ENCODE measurements at places on chromosomes 7 and 10. TPM values are rescaled to one million over a fixed set of nuclear protein-coding genes. Genes with fewer than 3 reads are reported as not detected.

The PDIA4 gene
- 159 TPM for total RNA-seq

GRCh38 chr7:83547526-83547925, 101.4 kb downstream of the SEMA3E start:
- no peak overlapping the region for H3K27ac ChIP-seq
- no peak for DNase-seq
- H3K4me1 ChIP-seq = no peaks in the 10 kb centered on the region
- no peak overlapping the region for H3K4me3 ChIP-seq

- H3K4me3 ChIP-seq = no peak overlapping the region
- H3K27me3 ChIP-seq = no peaks in the 10 kb centered on the region
- H3K4me1 ChIP-seq = no peaks in the 10 kb centered on the region
Observed at GRCh38 chr10:52639652-52640051, 132.9 kb downstream of the MBL2 start.

DNA sequence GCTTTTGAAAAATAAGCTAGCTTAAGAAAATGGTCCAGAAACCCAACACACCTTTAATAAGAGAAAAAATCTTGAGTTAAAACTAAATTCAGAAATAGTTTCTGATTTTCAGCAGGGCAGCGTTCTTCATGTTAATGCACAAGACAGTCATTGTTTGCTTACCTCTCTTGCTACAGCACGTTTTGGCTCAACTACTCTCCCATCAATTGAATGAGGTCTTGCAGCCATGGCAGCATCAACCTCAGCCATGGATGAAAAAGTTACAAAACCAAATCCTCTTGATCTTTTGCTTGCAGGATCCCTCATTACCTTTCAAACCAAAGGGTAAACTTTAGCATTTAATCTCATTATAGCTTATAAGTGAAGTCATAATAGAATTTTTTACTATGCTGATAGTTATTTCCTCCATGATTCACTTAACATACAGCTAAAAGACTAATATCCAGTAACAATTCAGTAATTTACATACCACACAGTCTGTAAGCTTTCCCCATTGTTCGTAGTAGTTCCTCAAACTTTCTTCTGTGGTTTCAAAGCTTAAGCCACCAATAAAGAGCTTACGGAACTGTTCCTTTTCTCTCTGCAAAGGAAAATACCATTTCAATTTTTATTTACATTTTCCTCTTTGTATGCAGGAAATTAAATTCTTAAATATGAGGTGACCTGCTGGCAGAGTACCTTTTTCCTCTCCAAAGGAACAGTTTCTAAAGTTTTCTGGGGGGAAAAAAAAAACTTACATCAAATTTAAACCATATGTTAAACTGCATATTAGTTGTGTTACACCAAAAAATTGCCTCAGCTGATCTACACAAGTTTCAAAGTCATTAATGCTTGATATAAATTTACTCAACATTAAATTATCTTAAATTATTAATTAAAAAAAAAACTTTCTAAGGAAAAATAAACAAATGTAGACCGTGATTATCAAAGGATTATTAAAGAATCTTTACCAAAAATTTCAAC, 3.1 kb downstream of the HNRNPA2B1 start:
- peak overlapping the region; percentile 100 for H3K4me3 ChIP-seq
- no peak for DNase-seq
- no peaks in the 10 kb centered on the region for H3K27me3 ChIP-seq
- peak overlapping the region; percentile 100 for H3K27ac ChIP-seq
- H3K36me3 ChIP-seq = peaks cover 75% of the 10 kb centered on the region
- H3K4me1 ChIP-seq = peaks cover 63% of the 10 kb centered on the region

- no peak for DNase-seq
- H3K4me3 ChIP-seq = no peak overlapping the region
- H3K4me1 ChIP-seq = no peaks in the 10 kb centered on the region
- H3K36me3 ChIP-seq = no peaks in the 10 kb centered on the region
Observed at GRCh38 chr10:13993673-13994089, 337.0 kb downstream of the FRMD4A start.

GRCh38 chr10:42690449-42691360, 52.3 kb upstream of the ZNF33B start:
- DNase-seq = no peak
- H3K36me3 ChIP-seq = no peaks in the 10 kb centered on the region
- H3K27me3 ChIP-seq = no peaks in the 10 kb centered on the region
- no peak overlapping the region for H3K4me3 ChIP-seq
- H3K4me1 ChIP-seq = no peaks in the 10 kb centered on the region
- no peak overlapping the region for H3K27ac ChIP-seq

DNA sequence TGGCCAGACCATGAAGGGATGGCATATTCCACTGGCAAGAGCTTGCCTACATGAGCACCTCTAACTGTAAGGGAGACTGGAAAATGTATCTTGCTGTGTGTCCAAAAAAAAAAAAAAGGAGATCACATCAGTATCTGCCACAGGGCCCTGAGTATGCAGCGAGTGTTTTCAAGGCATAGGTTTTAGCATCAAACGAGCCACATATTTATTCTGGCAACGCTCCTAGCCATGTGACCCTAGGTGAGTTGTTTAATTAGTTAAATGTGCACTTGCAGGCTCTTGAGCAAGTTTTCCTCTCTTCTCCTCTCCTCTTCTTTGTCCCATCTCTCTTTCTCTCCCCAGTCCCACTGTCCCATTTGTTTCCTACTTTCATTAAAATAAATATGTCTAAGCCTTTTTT, 428.7 kb upstream of the AKR1E2 start:
- no peak overlapping the region for H3K4me3 ChIP-seq
- H3K4me1 ChIP-seq = no peaks in the 10 kb centered on the region
- no peak overlapping the region for H3K27ac ChIP-seq
- DNase-seq = no peak
- H3K27me3 ChIP-seq = peaks cover 8% of the 10 kb centered on the region
- no peaks in the 10 kb centered on the region for H3K36me3 ChIP-seq
